ENCODE measurements at places on chromosomes 2 and 18.

DNA sequence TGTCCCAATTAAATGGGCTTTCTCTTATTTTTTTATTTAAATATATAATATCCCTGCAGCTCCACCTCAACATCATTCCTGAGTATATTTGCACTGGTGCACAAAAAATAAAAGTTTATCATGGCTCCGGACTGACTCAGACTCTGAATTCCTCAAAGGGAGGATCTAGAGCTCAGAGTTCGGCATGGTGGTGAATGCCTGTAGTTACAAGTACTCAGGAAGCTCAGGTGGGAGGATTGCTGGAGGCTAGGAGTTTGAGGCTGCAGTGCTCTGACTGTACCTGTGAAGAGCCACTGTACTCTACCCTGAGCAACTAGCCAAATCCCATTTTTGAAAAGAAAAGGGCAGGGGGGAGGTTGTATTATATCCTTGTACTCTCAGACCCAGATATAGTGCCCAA, 52.8 kb upstream of the NRXN1 start:
- DNase-seq = no peak

DNA sequence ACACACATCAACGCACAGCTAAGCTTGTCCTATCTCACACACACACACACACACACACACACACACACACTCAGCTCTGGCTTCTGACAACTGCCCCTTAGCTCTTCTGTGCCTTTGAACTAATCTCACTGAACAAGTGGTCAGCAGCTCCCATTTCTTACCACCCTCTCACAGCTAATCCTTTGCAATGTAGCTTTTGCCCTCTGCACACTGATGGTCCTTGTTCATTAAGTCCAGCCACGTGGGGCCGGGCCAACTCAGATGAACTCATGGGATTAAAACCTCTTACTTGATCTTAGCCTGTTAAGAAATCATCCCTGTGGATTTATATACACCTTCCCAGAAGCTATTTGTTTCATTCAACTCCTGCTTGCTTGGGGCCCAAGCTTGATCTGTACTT, 36.6 kb downstream of the DPYSL5 start:
- DNase-seq = no peak

DNA sequence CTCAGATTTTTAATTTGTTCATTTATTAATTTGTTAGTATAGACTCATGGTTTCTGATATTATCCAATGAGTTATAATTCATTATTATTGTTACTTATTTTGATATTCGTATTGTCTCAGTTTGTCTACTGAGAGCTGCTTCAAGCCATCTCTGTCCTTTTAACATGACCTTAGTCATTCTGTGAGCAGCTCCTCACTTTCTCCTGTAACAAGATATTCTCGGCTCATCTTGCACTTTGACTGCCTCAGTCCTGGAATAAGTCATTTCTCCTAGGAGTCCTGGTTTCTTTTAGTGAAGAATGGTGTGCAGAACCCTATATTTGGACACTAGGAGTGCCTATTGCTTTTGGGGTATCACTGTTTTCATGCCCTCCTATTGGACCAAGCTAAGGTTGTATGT, 13.2 kb downstream of the ASB1 start:
- DNase-seq = no peak

DNA sequence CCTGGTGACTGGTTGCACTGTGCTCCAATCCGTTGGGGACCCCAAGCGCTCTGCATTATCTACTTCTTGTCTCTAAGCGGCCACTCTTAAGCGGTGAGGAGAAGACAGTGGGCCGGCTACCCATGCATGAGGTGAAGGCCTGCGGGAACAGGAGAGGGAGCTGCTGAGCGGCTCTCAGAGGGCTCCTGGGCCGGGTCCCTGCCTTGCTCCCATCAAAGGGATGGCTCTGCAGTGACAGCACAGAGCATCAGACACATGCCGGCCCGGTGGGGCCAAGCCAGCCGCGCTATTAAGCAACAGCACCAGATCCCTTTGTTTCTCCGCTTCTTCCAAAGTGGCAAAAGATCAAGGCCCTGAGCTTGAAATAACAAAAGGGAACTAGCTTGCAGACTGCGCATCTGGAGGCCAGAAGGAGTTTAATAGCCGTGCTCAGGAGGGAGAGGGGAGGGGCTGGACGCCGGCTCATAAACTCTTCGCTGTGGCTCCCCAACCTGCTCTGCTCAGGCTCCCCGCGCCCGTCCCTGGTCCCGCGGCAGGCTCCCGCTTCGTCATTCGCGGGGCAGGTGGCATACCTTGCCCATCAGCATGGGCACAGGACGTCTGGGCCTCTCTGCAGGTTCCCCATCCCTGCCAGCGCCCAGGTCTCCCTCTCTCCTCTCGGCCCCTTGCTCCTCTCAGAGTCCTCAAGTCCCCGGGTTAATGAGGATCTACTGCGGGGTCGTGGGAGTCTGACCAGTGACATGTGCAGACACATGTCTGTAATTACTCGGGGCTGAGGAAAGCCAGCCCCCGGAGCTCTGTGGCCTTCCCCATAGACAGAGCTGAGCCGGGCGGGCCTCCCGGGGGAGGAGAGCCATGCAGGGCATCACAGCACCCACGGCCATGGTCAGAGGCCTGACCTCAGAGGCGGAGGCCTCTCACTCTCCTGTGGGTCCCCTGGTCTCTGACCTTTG, 96.7 kb downstream of the ASB1 start:
- DNase-seq = no peak
